AG08396 (cell line): ENCODE measurements at places on chromosomes 13 and 19.

DNA sequence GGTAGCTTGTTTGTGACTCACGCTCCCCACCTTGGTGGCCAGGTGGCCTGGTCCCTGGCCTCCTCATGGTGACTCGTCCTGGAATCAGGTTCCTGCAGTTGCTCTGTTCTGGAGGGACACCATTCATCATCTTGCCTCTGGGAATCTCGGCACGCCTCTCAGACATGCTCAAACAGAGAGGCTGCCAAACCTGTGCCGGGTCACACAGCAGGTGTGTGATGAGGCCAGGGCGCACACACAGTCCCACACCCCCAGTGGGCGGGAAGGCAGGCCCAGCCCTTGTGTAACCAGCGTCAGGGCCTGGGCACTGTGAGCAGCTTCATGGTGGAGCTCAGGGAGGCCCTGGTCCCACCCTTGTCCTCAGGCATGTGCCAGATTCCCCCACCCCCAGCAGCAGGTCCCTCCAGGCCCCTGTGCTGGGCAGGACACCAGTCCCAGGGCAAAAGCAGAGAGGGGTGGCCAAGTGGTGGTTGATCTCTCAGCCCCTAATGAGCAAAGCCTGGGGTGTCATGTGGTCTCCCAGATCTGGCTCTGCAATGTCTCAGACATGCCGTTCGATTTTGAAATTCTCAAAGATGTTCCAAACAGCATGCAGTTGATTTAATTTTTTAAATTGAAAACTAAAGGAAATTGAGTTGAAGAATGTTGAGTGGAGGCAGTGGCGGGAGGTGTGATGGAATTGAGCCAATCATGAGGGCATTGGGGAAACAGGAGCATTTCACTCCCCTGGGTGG, 12.1 kb downstream of the CEBPA start:
- DNase-seq: no peak

GRCh38 chr13:27250833-27251165, 559 bp upstream of the RPL21 start:
- no peak for DNase-seq

- DNase-seq: peak; percentile 53
Measured at GRCh38 chr13:113275387-113275786, 21.7 kb upstream of the LAMP1 start.

DNA sequence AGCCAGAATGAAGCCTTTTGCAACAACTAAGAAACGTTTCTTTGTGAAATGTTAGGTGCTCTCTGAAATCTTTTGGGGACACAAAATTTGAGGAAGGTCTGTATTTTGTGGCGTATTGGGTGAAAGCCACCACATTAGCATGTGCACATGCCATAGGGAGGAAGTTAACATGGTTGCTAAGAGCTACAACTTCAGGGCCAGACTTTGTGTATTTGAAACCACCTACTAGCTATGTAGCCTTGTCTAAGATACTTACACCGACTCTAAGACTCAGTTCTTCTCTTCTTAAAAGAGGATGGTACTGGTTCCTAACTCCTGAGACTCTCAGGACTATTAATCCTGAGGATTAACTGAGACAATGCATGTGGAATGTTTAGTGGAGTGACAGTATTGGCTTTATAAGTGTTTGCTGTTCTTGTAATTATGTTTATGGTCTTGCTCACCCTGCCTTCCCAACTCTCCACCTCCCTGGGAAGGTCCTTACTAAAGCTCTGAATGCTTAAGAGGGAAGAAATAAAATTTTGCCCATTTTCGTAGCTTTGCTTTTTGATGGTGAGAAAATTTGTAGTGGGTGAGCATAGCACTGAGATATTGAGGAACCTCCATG, 15.5 kb downstream of the SERP2 start:
- no peak for DNase-seq

GRCh38 chr19:33214596-33214995, 11.1 kb downstream of the SLC7A10 start:
- DNase-seq: peak; percentile 58

GRCh38 chr13:22198001-22198400, 527.1 kb downstream of the FGF9 start:
- no peak for DNase-seq

DNA sequence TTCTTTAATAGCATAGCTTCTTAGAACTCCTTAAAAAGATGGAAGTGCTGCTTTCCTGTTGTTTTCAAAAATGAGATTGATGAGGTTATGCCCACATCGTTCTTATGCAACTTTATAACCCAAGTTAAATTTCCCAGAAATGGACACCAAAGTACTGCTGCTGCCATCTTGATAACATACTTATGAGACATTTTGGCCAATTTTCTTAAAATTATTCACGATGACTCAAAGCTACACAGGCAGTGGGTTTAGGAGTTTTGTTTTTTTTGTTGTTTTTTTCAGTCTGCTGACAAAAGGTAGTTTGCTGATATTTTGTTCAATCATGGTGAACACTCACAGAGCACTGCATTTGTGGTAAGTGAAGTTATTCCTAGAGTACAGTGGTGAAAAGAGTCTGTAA, 54.9 kb upstream of the RFC3 start:
- no peak for DNase-seq

DNA sequence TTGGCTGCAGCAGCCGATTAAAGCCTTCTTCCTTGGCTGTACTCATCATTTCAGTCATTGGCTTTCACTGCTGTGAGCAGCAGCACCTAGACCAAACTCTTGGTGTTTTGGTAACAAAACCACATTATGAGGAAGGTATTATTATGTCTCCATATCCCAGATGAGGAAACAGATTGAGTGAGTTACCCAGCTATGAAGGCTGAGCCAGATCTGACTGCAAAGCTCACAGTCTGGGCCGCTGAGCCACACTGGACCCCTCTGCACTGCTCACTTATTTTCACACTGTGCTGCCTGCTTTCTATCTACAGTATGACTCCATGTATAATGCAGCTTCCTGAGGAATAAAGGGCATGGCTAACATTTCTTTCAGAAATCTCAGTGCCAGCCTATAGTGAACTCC, 24.5 kb downstream of the CRYL1 start:
- DNase-seq: no peak

DNA sequence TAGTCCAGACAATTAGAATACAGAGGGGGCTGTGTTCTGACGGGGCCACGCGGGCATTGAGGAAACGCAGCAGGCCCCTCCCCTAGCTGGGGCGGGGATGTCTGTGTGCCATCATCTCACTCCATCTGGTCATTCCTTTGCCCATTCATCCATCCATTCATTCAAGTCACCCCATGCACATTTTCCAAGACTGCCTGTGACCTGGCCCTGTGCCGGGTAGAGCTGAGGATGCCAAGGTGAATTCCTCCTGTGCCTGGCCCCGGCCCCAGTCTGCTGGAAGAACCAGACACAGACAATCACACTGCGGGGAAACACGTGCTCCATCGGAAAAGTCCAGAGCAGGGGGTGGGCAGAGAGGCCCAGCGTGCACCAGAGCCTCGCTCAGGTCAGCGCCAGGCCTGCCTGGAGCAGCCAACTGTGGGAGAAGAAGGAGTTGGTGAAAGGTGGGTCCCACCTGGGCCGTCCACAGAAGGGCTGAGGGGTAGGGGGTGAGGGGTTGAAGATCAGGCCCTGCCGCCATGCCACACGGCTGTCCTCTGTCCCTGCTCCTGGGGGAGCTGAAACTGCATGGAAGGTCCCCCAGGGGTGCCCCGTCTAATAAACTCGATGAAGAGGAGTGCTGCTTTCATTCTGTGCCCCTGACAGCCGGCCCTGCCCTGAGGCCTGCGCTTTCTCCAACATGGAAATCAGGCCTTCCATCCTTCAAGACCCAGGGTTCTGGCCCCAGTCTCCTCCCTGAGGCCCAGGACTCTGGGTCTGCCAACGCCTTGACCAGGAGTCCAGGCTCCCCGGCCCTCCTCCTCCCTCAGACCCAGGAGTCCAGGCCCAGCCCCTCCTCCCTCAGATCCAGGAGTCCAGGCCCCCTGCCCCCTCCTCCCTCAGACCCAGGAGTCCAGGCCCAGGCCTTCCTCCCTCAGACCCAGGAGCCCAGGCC, 1.6 kb upstream of the CACNG6 start:
- DNase-seq: no peak

GRCh38 chr19:21202865-21203494, 61.1 kb downstream of the ZNF431 start:
- DNase-seq: peak; percentile 20

DNA sequence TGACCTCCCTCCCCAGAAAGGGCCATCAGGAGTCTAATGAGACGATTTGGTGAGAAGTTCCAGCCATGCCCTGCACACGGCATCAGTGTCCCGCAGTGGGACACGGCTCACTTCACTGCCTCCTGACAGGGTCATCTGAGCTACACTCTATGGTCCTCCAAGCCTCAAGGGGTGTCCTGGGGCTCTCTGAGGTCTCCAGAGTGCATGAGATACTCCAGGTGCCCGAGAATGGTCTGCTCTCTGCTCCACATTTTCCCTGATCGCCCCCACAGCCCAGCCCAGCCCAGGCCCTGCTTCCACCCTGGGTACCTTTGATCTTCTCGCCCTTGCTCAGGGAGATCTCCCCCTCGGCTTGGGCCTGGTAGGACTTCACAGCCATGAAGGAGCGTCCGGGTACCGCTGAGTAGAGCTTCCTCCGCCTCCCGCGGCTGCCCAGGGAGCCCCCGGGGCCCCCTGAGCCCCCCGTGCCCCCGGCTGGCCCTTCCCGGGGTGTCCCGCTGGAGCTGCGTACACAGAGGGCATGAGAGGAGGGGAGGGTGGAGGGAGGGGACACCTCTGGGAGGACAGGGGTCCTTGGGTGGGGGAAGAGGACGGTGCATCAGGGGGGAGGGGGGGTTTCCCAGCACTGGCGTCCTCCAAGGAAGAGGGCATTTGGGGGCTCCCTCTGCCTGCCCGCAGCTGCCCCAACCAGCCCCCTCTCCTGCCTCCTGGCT, 17.3 kb downstream of the SHANK1 start:
- no peak for DNase-seq

- no peak for DNase-seq
Measured at GRCh38 chr13:43363156-43363953, 340.0 kb downstream of the DNAJC15 start.

- no peak for DNase-seq
Measured at GRCh38 chr13:98328511-98328910, 151.4 kb upstream of the RNF113B start.

GRCh38 chr19:27894906-27895754, 1317.8 kb downstream of the UQCRFS1 start:
- DNase-seq: no peak

- DNase-seq: no peak
Measured at GRCh38 chr13:86572115-86572514, 772.9 kb upstream of the SLITRK6 start.

DNA sequence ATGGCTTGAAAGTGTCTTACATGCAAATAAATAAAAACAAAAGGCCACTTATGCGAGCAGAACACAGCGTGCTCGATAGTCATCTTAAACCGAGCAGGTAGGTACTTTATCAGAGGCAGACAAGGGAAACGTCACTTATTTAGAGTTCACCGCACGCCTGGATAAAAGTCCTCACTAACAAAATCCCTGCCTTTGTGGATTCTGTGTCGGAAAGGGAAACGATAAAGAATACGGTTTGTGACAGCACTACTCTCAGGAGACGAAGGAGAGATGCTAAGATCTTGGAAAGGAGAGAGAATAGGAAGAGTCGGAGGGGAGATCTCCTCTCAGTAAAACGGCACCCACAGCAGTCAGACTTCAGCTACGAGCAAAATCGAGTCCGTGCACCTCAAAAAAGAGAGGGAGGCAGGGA, 581 bp downstream of the RCBTB1 start:
- DNase-seq: no peak

DNA sequence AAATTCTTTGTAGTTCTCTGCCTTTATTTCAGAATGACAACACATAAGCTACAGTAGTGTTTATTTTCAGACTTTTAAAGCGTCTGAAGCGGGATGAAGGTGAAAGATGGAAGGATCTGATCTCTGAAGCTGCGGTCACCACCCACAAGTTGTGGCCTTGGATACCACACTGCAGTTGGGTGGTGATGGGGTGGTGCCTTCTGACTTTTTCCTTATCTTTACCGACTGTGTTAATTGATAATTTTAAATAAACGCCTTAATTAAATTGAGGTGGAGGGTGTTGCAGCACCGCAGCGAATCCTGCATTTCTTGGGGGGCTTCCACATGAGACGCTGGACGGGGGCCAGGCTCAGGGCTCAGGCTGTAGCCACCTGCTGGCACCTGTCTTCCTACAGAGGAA, 1.3 kb downstream of the TFDP1 start:
- no peak for DNase-seq

GRCh38 chr19:38809592-38810252, 3.0 kb downstream of the LGALS4 start:
- DNase-seq: peak; percentile 2

DNA sequence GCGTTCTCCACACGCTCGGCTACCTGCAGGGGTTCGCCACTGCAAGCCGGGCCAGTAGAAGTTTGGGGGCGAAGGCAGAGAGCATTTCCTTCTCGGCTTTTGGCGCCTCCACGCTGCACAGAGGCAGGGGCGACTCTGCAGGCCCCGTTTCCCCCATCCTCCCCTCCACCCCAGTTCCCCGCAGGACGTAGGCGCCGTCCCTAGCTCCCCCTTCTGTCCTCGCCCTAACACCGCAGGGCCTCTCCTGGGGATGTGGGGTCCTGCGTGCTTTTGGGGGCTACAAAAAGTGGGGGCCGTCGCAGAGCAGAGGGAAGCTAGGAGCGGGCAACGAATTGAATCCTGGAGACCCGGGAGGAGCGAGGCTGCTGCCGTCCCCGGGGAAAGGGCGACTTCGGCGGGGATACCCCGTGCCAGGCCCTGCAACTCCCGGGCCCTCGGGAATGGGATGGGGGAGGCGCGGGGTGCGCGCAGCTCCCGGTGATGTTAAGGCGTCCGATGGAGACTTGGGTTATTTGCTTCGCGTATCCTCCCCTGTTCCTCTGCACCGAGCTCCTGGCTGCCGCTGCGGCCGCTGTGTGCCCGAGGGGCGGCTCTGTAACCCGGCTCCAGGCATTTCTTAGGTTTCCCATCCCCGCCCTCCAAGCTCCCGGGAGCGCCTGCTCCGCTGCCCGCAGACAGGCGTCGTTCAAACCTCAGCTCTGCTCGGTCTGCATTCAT, 255.9 kb upstream of the SOX21 start:
- DNase-seq: peak; percentile 15

GRCh38 chr19:31383553-31383952, 34.3 kb upstream of the TSHZ3 start:
- no peak for DNase-seq

DNA sequence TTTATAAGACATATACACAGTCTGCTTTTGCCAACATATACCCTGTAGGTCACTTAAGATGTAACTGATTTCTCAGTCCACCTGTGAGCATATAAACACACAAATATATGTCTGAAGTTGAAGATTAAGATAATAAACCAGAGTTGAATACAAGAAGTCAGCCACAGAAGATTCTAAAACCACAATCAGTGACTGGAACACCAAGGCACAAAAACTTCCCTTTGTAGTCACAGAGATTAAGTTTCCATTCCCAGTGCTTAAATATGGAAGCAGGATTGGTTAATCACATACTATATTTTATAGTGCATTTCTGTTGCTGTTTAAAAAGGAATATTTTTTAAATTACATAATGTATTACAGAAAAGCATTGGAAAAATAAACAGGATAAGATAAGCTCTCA, 39.9 kb downstream of the MTMR6 start:
- no peak for DNase-seq

- DNase-seq: no peak
Measured at GRCh38 chr13:112772539-112772909, 82.7 kb downstream of the ATP11A start.

- no peak for DNase-seq
Measured at GRCh38 chr19:36081894-36082293, 27.2 kb downstream of the WDR62 start.

GRCh38 chr19:17659996-17660395, 28.2 kb downstream of the UNC13A start:
- DNase-seq: no peak

- DNase-seq: no peak
Measured at GRCh38 chr19:55667958-55668357, 7.1 kb upstream of the EPN1 start.

- DNase-seq: no peak
Measured at GRCh38 chr13:77184455-77184854, 142.4 kb downstream of the MYCBP2 start.

- no peak for DNase-seq
Measured at GRCh38 chr19:39554701-39555311, 14.8 kb upstream of the EID2 start.
